ENCODE measurements at places on chromosomes 3 and 15.

DNA sequence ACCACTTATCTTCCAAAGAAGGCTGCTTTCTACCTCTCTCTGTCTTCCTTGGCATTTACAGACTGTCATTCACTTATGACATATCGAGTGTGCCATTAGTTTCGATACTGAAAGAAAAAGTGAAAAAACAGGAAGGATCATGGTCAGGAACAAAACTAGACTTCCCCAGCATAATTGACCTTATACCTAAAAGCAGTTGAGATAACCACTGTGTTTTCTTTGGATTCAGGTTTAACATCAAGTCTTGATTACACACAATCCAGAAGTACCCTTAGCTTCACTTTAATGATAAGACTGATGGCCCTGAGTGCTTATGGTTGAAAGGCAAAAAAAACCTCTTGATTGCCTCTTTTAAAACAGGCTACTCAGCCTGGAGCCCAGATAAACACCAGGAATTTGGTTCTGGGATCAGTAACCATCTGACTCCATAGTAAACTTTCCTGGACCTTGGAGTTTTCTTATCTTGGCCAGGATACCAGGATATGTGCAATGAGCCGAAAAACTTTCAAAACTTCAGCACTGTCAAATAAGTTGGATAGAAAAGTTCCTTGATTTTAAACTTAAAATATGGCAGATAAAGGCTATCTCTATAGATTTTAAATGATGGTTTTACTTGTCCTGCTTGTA, 5.0 kb upstream of the UACA start:
- H3K4me1 ChIP-seq: peaks cover 22% of the 10 kb centered on the region
- H3K27ac ChIP-seq: no peak overlapping the region
- H3K4me3 ChIP-seq: no peak overlapping the region
- H3K36me3 ChIP-seq: no peaks in the 10 kb centered on the region
- no peaks in the 10 kb centered on the region for H3K27me3 ChIP-seq

DNA sequence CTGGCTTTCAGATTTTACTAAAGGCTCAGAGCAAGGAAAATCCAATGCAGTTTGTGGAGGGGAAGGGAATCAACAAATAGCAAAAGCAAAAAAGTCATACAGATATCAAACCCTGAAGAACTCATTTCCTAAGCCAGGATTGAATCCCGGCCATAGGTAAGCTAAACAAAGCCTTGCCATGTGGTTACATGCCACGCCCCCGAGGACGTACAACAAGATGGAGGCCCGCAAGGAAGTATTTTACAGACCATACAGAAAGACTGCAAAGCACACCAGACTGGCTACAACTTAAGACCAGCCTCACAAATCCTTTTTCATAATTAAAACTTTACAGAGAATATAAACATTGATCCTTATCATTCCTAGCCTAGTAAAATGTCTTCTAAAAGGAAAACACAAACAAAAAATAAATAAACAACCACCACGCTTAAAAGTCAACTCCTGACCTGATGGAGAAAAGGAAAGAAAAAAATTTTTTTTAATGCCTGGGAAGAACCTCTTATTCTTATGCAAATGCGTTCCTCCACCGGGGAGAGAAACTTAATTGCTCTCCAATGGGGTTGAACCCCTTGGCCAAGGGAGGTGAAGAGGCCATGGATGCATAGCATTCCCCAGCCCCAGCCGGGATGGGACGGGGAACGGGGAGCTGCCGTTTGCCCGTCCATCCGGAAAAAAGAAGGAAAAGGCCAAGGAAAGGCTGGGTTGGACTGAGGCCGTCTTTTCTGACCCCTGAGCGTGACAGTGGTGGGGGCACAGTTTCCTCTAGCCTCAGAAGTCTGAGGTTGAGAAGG, 39.3 kb downstream of the IL1RAP start:
- no peak overlapping the region for H3K4me3 ChIP-seq
- no peak for DNase-seq
- H3K4me1 ChIP-seq: no peaks in the 10 kb centered on the region
- no peaks in the 10 kb centered on the region for H3K36me3 ChIP-seq
- no peak overlapping the region for H3K27ac ChIP-seq

- H3K4me1 ChIP-seq: no peaks in the 10 kb centered on the region
- peak; percentile 1 for DNase-seq
- no peaks in the 10 kb centered on the region for H3K36me3 ChIP-seq
- no peak overlapping the region for H3K27ac ChIP-seq
These were observed 33.0 kb downstream of the CCDC39 start for GRCh38 chr3:180646187-180646790.

- H3K4me1 ChIP-seq: peaks cover 3% of the 10 kb centered on the region
- no peak overlapping the region for H3K27ac ChIP-seq
- no peaks in the 10 kb centered on the region for H3K36me3 ChIP-seq
- no peak for DNase-seq
- peak overlapping the region; percentile 60 for H3K4me3 ChIP-seq
These were observed 880 bp upstream of the CHRNA7 start for GRCh38 chr15:32029409-32029861.

DNA sequence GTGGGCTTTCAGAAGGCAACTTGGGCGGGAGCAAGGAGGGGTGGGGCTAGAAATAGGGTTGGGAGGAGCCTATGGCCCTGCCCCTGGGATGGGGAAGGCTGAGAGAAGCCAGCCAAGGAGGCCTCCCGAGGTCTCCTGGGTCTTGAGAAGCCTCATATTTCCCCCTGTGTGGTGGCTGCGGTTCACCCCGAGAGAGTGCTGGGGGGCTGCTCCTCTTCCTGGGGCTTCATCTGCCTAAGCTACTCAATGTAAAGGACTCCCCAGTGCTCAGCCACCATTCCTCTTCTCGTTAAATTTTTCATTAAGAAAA, 174.3 kb downstream of the SMAD6 start:
- DNase-seq: no peak
- H3K27me3 ChIP-seq: no peaks in the 10 kb centered on the region
- no peak overlapping the region for H3K4me3 ChIP-seq

GRCh38 chr15:99504823-99505551, 60.8 kb upstream of the MEF2A start:
- peaks cover 19% of the 10 kb centered on the region for H3K4me1 ChIP-seq
- H3K4me3 ChIP-seq: no peak overlapping the region
- peaks cover 2% of the 10 kb centered on the region for H3K27me3 ChIP-seq
- peak; percentile 40 for DNase-seq

GRCh38 chr3:152253514-152253913, 15.2 kb upstream of the MBNL1 start:
- H3K4me3 ChIP-seq: no peak overlapping the region
- H3K4me1 ChIP-seq: peaks cover 13% of the 10 kb centered on the region
- no peaks in the 10 kb centered on the region for H3K27me3 ChIP-seq
- H3K36me3 ChIP-seq: no peaks in the 10 kb centered on the region

DNA sequence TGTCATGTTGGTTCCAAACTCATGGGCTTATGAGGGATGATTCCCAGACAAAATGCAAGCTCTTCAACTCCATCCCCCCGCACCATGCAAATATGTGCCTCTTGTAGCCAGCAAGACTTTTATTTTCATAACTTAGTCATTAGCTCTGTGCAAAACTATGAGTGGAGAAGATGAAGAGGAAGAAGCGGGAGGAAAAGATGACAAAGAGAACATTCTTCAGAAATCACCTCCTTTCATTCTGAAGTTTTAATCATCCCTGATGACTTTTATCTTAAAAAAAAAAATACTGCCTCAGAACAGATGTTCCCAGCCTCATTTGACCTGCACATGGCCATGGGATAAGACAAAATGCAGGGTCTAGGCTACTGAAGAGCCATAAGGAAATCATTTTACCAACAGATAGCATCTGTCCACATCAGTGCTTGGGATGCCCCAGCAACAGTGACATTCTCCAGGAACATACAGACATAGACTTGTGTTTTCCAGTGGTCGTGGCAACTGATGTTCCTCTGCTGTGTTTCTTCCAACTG, 145.5 kb downstream of the WNT5A start:
- DNase-seq: peak; percentile 65
- H3K4me1 ChIP-seq: peaks cover 15% of the 10 kb centered on the region
- H3K27ac ChIP-seq: peak overlapping the region; percentile 68
- H3K4me3 ChIP-seq: no peak overlapping the region
- no peaks in the 10 kb centered on the region for H3K36me3 ChIP-seq

GRCh38 chr3:167493244-167493643, 19.4 kb upstream of the SERPINI2 start:
- no peak overlapping the region for H3K27ac ChIP-seq
- no peak for DNase-seq
- no peaks in the 10 kb centered on the region for H3K36me3 ChIP-seq
- H3K4me3 ChIP-seq: no peak overlapping the region
- H3K27me3 ChIP-seq: no peaks in the 10 kb centered on the region

GRCh38 chr3:47270526-47270925, 12.1 kb downstream of the KIF9 start:
- no peak overlapping the region for H3K27ac ChIP-seq
- no peaks in the 10 kb centered on the region for H3K27me3 ChIP-seq
- peaks cover 11% of the 10 kb centered on the region for H3K4me1 ChIP-seq
- DNase-seq: no peak

Measured in astrocyte (in vitro differentiated cells and primary cell).